Anterior cingulate cortex (tissue), 58 donors: ENCODE measurements at places on chromosomes 5 and 9.
A peak's percentile ranks its signal among the peaks of the same experiment; 100 is the strongest.

DNA sequence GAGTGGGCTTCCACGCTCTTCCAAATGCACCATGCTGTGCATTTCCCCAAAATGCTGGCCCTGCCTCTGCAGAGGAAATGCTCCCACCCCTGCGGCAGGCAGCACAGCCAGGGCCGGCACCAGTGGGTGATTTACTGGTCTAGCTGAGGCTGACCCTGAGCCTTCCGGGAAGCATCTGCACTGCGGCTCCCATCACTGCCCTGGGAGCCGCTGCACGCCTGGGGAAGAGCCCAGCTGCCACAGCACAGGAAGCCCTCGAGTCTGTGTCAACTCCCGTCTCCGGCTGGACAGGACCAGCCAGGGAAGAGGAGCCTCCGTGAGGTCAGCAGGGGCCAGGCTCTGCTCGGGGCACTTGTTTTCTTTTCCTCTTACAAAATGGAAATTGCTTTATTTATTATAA lies 25.1 kb upstream of the EEIG1 start:
- no peak for DNase-seq

GRCh38 chr9:132945186-132946130 lies 1.0 kb upstream of the TSC1 start:
- DNase-seq = no peak

DNA sequence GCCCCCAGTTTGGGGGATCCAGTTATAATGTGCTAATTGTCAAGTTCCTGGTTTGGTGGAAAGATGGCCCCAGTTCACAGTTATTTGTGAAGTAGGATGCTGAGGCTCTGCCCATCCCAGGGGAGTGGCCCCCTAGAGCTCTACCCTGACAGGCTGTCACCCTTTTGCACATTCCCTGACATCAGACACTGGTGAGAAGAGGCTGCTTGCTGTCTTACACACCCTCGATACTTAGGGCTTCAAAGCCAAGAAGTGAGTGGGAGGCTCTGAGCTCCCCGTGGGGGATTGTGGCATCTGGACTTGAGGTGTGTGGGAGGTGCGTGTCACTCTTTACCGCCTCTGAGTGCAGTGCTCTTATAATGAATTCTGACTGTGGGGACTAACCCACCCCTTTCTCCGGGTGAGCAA lies 168.5 kb downstream of the DOCK2 start:
- DNase-seq = peak; percentile 11

DNA sequence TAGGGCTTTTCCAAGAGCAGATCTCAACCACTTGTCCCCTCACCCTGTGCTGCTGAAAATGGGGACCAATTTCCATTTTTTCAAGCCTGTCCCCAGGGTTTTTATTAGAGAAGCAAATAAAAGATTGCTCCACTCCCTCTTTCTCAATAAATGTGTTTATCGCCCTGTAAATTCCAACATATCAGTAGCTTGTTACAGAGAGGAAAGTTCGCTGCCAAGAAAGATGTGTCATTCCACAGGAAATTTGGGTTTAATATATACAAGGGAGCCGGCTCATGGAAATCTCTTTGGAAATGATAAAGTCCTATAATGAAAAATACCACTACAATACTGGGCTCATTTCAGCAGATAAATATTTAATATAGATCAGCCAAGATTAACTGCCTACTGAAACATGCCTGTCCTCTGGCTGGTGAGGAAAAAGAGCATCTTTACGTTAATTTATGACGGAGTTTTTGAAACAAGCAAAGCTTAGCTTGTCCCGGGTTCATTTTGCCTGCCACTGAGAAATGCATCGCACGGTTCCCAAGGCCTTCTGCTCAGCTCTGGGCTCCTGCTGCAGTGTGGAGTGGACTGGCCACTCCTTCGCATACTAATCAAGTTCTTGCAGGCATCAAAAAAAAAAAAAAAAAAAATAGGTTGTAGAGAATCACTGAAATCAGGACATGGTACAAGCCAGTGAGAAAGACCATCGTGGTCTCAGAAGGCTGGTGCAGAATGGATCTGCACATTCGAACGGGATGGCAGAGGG lies 84.5 kb downstream of the BRINP1 start:
- peak; percentile 10 for DNase-seq

- DNase-seq = no peak
These were observed 33.4 kb upstream of the TRIO start for GRCh38 chr5:14109771-14110170.

GRCh38 chr9:126607086-126607485 lies 6.6 kb upstream of the LMX1B start:
- DNase-seq = no peak

DNA sequence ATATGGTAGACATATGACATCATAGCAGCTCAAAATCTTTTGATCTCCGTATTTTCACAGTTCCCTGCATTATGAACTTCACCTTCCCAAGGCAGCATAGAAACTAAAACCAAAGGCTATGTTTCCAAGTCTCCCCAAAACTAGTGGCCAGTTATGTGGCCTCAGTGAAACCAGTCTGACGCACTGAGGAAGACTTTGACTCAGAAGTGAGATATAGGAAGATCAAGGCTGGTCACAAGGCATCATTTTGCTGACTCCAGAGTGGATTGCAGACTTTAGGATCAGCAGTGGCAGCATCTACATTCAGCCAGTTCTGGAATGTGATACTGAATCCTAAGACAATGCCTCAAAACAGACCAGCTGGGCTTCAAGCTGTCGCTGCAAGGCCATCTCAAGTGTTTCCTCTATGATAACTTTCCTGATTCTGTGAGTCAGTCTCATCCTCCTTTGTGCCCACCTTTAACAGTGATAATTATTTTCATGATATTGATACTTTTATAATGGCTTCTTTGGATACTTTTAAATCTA lies 34.4 kb upstream of the ELL2 start:
- DNase-seq = no peak

DNA sequence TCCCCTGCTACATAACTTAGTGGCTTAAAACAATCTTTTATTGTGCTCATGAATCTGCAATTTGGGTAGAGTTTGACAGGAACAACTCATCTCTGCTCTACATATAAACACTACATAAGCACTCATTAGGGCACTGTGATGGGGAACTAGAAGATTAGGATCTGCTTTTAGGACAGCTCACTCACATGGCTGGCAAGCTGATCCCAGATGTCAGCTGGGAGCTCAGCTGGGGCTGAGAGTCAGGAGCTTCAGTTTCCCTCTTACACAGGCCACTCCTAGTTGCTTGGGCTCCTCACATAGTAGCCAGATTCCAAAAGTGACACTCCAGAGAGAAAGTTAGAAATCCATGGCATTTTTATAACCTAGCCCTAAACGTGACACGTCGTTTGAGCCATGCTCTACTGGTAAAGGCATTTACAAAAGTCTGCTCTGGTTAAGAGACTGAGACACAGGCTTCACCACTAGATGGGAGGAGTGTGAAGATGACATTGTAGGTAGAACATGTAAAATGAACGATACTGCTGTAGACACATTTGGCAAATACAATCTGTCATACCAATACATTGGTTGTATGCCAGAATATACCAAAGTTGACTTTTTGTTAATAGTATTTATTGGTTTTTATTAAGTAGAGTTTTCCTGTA lies 23.6 kb downstream of the SCAI start:
- DNase-seq = no peak

GRCh38 chr9:93896093-93896492 lies 59.1 kb downstream of the BARX1 start:
- DNase-seq = no peak

DNA sequence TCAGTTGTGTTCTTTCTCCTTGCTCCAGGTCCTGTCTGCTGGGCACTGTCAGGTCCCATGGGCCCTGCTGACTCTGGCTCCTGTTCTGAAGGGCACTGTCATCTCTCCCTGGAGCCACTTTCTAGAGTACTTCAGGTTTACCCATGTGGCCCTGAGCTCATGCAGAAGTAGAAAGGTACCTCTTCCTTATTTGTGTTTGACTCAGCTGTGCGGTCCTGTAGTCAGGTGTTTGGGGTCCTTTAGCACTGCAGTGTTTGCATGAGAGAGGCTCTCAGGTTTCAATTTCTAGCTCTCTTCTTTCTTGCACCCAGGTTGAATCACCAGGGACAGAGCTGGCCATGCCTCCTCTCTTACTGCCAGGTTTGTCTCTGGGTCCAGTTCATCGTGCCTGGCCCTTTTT lies 71.5 kb downstream of the HSPA4 start:
- DNase-seq = no peak

GRCh38 chr5:174337276-174338184 lies 292.0 kb downstream of the NSG2 start:
- no peak for DNase-seq
